ENCODE measurements at places on chromosomes 3 and 15. TPM values are rescaled to one million over a fixed set of nuclear protein-coding genes. Genes with fewer than 3 reads are reported as not detected.

The FETUB gene
- total RNA-seq: not detected

The SLC12A1 gene
- under 0.01 TPM for total RNA-seq

The SYNPR gene
- not detected for total RNA-seq

The CCDC13 gene
- total RNA-seq: 0.25 TPM

The CISH gene
- total RNA-seq: 5.3 TPM

The CPNE9 gene
- total RNA-seq: not detected

The THSD4 gene
- total RNA-seq: 51.3 TPM

The CASR gene
- not detected for total RNA-seq

The DNAH1 gene
- total RNA-seq: 0.16 TPM

The GPR27 gene
- total RNA-seq: 0.81 TPM

The ANKRD34C gene
- not detected for total RNA-seq

The SLC27A2 gene
- total RNA-seq: under 0.01 TPM

The TRH gene
- total RNA-seq: not detected

The MST1R gene
- total RNA-seq: 2.0 TPM

The ANKRD63 gene
- total RNA-seq: not detected

The SIDT1 gene
- total RNA-seq: not detected

The MGLL gene
- 102 TPM for total RNA-seq

The CHL1 gene
- not detected for total RNA-seq

The DUOXA2 gene
- total RNA-seq: not detected

The IQGAP1 gene
- 134 TPM for total RNA-seq

The PAK6 gene
- total RNA-seq: 9.0 TPM

The CLASP2 gene
- total RNA-seq: 31.0 TPM

The C3orf62 gene
- 0.76 TPM for total RNA-seq

The STAC gene
- total RNA-seq: 31.0 TPM

The PCLAF gene
- 5.3 TPM for total RNA-seq

The CHMP2B gene
- total RNA-seq: 21.5 TPM

The TRPC1 gene
- total RNA-seq: 9.6 TPM

The SI gene
- not detected for total RNA-seq

The PPP2R3A gene
- total RNA-seq: 10.4 TPM

The TMC3 gene
- total RNA-seq: not detected

The ITPKA gene
- total RNA-seq: 5.4 TPM

The SGO1 gene
- 0.38 TPM for total RNA-seq

The OXTR gene
- 5.7 TPM for total RNA-seq

The HIGD2B gene
- not detected for total RNA-seq

The SPINT1 gene
- total RNA-seq: 128 TPM

The PIGZ gene
- total RNA-seq: 0.98 TPM

The SLC28A1 gene
- total RNA-seq: not detected

The PRSS50 gene
- total RNA-seq: 0.16 TPM

The RAB5A gene
- total RNA-seq: 52.8 TPM

The UBE2Q2 gene
- total RNA-seq: 29.4 TPM

The SLC22A13 gene
- total RNA-seq: 0.16 TPM

The GRAMD1C gene
- total RNA-seq: 2.9 TPM

The IL17RC gene
- 59.3 TPM for total RNA-seq

The GLDN gene
- total RNA-seq: under 0.01 TPM

The MINAR1 gene
- total RNA-seq: 0.49 TPM

The CNOT10 gene
- 20.9 TPM for total RNA-seq

The PLA2G4E gene
- not detected for total RNA-seq

The TGFBR2 gene
- 36.0 TPM for total RNA-seq

The ARPP21 gene
- 0.49 TPM for total RNA-seq

The ALDH1A3 gene
- total RNA-seq: 19.7 TPM

The CLEC3B gene
- not detected for total RNA-seq

The ITIH1 gene
- total RNA-seq: not detected

Data from mesangial cell (primary cell).